ENCODE measurements at places on chromosomes 6 and 20.

DNA sequence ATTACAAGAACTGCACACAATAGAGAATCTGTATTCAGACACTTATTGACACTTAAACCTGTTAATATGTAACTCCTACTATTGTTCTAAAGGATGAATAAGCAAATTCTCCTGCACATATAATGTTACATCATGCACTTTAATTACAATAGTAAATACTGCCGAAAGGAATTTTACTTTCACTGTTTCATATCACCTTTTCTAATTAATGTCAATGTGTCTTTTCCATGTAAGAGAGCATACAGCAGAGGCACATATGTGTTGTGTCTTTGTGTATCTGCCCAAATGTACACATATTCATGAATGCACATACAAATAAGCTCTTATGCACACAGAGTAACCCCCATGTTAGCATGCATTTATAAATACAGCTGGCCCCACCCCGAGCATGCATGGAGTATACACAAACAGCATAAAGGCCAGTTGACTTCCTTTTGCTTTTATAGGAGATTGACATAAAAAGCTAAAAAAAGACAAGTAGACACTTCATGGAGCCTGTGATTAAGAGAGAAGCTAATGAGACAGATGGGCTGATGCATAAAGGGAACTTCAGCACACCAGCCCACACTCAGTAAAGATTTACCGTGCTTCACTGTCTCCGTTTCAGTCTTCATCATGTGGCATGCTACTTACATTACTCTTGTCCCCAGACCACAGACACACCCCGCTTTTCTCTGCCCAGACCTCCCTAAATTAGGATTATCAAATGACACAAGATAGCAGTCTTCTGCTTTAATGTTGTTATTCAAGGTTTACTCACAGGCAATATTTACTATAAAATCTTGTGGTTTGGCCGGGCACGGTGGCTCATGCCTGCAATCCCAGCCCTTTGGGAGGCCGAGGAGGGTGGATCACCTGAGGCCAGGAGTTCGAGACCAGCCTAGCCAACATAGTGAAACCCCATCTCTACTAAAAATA is 184.6 kb downstream of the ATXN1 start:
- no peak overlapping the region for H3K4me3 ChIP-seq
- H3K4me1 ChIP-seq, result peaks cover 29% of the 10 kb centered on the region
- DNase-seq, result no peak
- no peaks in the 10 kb centered on the region for H3K27me3 ChIP-seq
- H3K27ac ChIP-seq, result no peak overlapping the region

DNA sequence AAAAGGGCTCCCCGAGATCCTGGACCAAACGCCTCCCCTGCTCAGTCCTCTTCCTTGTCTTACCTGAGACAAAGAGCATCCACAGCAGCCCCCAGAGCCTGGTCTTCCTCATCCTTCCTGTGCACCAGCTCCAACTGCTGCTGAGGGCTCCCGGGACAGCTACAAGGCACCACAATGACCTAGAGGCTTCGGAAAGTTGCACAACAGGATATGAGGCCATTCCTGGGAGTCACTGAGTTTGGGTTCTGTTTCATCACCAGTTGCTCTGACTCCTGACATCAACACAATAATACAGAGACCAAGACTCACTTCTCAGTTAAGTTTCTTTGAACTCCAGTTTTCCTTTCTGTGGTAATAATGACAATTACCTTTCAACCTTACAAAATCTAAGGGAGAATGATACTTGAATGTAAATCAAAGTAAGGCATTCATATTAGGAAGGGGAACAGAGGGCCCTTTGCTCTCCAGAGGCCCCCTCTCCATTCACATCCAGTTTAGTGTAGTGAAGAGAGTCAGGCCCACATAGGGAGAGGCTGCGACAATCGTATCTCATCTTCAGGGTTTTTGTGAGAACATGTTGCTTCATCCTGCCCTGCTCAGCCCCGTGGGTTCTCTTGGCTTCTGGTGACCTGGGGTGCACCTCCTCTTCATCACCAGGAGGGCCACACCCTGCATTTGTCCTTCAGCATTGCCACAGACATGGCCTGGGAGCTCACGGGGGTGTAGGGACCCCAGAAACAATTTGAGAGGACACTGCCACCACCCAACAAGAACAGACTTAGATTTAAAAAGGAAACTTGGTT is at the start of gene TREM1:
Gene TREM1 (minus strand): TSS at position 139 of the 803 bp plus-strand sequence. CDS start 27 bp downstream, at position 112.
- H3K27me3 ChIP-seq, result peaks cover 27% of the 10 kb centered on the region
- no peak within 1 kb of the TSS for H3K27ac ChIP-seq
- H3K36me3 ChIP-seq, result no peaks in the 10 kb centered on the region
- H3K4me1 ChIP-seq, result no peaks in the 10 kb centered on the region

- H3K27me3 ChIP-seq, result no peaks in the 10 kb centered on the region
- no peaks in the 10 kb centered on the region for H3K36me3 ChIP-seq
- peaks cover 11% of the 10 kb centered on the region for H3K4me1 ChIP-seq
- no peak for DNase-seq
- H3K4me3 ChIP-seq, result no peak overlapping the region
Measured at GRCh38 chr6:41717392-41717736, 18.0 kb downstream of the TFEB start.

- no peak overlapping the region for H3K27ac ChIP-seq
- DNase-seq, result no peak
- H3K4me1 ChIP-seq, result peaks cover 10% of the 10 kb centered on the region
- peaks cover 40% of the 10 kb centered on the region for H3K27me3 ChIP-seq
Measured at GRCh38 chr6:50815436-50816114, 3.1 kb upstream of the TFAP2B start.

DNA sequence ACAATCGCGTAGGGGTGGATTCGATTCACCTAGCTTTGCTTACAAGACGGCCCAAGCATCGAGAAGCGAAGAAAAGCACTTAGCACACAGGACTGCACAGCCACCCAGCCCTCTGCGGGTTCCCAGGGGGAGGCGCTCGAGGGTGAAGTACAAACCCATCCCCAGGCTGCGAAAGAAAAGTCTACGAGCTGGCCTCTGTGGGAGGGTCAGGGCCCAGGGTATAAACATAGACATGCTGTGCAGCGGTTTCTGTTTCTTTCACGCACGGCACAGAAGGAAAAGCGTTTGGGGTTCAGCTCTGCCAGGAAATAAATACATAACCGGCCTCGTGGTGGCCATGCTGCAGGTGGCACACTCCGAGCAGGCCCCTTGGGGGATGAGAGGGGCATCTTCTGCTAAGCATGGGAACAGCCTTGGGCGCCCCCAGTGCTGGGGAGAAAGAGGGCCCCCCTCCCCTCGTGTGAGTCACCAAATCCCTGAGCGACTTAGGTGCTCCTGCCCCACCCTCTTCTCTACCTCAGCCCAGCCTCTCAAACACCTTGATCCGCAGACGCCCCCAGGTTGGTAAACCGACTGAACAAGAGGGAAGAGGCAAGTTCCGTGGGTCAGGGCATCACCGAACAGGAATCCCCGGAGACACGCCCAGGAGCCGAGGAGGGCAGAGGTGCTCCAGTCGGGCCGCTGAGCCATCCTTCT is 91.6 kb upstream of the RIPOR2 start:
- peaks cover 14% of the 10 kb centered on the region for H3K36me3 ChIP-seq
- DNase-seq, result peak; percentile 78
- H3K27ac ChIP-seq, result peak overlapping the region; percentile 78
- H3K27me3 ChIP-seq, result no peaks in the 10 kb centered on the region
- H3K4me1 ChIP-seq, result peaks cover 40% of the 10 kb centered on the region

DNA sequence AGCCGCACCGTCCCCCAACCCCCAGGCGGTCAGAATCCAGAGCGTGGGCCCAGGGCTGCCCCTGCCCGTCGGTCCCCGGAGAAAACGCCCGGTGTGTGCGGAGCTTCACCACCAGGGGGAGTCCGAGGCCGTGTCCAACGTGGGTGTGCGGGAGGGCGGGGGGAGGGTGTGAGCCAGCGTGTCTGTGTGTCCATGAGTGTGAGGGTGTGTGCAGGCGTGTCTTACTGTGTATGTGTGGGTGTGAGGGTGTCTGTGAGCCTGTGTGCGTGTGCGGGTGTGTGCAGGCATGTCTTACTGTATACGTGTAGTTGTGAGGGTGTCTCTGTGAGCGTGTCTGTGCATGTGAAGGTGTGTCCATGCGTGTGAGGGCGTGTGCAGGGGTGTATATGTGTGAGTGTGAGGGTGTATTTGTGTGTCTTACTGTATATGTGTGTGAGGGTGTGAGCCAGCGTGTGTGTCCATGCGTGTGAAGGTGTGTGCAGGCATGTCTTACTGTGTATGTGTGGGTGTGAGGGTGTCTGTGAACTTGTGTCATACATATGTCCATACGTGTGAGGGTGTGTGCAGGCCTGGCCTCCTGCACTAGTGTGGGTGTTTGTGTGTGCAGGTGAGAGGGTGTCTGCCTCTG is 24.6 kb upstream of the GATA5 start:
- H3K4me1 ChIP-seq, result peaks cover 23% of the 10 kb centered on the region
- H3K27ac ChIP-seq, result peak overlapping the region; percentile 85
- peak; percentile 65 for DNase-seq
- no peak overlapping the region for H3K4me3 ChIP-seq
- H3K27me3 ChIP-seq, result no peaks in the 10 kb centered on the region

DNA sequence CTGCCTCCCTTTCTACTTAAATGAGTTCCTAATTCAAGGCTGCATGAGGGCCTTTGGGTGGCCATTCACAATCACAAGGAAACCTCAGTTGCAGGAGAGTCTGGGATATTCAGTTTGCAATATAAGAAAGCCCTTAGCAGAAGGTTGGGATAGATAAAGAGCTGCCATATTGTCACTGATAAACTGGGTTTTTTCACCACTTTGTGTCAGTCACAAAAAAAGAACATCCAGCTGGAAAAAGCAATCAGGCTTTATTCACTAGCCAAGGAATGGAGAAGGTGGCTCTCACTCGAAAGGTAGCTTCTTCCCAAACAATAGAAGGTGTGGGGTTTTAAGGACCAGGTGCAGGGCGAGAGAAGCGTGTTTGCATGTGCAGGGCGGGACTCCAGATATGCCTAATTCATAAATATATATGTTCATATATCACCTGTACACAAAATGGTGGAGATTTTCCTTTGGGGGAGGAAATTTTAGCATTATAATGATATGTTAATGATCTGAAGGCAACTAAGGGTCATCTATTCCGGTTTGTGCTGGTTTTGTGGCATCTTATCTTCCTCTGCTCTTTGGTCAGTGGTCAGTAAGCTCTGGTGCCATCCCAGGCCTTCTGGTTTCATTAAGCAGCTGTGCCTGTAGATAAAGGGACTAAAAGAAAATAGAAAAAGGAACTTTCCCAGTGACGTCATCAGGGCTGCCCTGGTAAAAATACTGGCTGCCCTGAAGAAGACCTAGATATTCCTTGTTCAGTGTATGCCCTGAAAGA is 97.1 kb upstream of the IYD start:
- H3K27ac ChIP-seq, result no peak overlapping the region
- peaks cover 17% of the 10 kb centered on the region for H3K27me3 ChIP-seq
- no peaks in the 10 kb centered on the region for H3K36me3 ChIP-seq
- DNase-seq, result no peak
- H3K4me1 ChIP-seq, result peaks cover 3% of the 10 kb centered on the region
